ENCODE measurements at places on chromosomes 13 and 19.

- no peak for DNase-seq
These were observed 3.0 kb downstream of the TTYH1 start for GRCh38 chr19:54418030-54418929.

GRCh38 chr19:16446724-16447368 lies 24.9 kb downstream of the EPS15L1 start:
- peak; percentile 99 for DNase-seq

GRCh38 chr13:93956426-93956825 lies 523.1 kb downstream of the DCT start:
- DNase-seq = no peak

DNA sequence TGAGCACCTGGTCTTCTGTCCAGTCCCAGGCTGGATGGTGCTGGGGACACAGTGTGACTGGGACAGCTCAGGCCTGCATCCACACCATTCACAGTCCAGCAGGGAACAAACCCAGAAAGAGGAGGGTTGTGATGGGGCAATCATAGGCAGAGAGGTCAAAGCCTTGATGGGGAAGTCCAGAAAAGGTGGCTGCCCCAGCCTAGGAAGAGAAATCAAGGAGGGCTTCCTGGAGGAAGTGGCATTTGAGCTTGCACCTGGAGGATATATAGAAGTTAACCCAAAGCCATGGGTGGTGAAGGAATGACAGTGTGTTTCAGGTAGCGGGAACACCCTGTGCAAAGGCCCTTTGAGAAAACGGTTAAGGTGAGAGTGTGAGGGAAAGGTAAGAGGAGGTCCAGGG lies 2.6 kb upstream of the PRX start:
- no peak for DNase-seq

DNA sequence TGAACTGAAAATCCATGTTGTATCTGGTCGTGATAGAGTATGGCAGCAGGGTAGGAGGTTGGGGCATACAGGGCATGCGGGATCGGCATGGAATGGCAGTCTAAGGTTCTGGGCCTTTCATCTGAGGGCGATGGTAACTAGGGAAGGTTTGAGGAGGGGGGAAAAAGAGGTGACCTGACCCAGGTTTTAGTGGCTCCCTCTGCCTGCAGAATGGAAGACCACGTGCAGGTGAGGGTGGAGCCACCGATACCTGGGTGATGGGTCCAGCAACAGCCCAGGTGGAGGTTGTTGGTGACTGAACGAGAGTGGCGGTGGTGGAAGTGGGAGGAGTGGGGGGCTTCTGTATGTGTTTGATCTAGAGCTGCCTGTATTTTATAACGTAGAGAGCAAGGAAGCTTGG lies 3.8 kb downstream of the ZNF749 start:
- no peak for DNase-seq

- peak; percentile 93 for DNase-seq
These were observed 55.4 kb downstream of the SACS start for GRCh38 chr13:23377983-23378632.

DNA sequence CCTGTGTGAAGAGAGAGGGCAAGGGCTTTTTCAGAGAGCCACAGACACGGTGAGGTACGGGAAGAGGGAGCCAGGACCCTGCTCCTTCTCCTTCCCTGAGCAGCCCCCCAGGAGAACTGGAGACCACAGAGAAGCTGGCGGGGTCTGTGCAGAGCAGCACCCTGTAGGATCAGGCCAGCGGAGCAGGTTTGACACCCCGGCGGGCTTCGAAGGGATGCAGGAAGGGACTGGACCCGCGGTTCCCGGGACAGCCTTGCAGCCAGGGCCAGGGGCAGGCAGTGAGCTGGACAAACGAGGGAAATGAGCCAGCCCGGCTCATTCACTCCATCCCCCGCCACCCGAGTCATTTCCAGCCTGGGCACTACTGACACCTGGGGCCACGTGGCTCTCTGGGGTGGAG lies 22.2 kb downstream of the CPAMD8 start:
- DNase-seq = no peak

- no peak for DNase-seq
These were observed 3.1 kb downstream of the AKAP11 start for GRCh38 chr13:42275098-42275471.

- no peak for DNase-seq
These were observed 119.4 kb downstream of the STOML3 start for GRCh38 chr13:38871275-38871674.

GRCh38 chr19:19421299-19421696 lies 15.8 kb downstream of the GATAD2A start:
- DNase-seq = no peak

DNA sequence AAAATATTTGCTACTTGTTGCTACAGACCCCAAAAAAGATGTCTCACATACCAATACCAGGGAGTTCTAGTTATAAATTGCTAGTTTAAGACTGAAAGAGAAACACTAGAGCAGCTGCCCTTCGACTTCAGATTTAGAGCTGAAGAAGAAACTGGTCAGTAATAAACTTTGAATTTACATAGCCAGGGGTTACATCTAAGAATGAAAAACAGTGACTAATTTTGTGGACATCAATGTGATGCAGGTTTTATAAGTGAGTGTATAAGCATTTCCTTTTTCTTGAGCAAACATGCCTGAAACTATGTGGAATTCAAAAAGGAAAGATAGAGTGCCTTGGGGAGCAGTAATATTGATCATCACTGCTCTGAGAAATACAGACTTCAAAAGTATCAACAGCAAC lies 724.9 kb upstream of the MIR17HG start:
- DNase-seq = no peak
